Stimulated activated CD8-positive, alpha-beta memory T cell treated with anti-CD3 and anti-CD28 coated beads, Interleukin-4, amount 100 ng/mL, for 1 hour (primary cell): ENCODE measurements at places on chromosomes 11 and 22.

- no peak for DNase-seq
These were observed 110.8 kb downstream of the TEAD1 start for GRCh38 chr11:12784987-12785386.

DNA sequence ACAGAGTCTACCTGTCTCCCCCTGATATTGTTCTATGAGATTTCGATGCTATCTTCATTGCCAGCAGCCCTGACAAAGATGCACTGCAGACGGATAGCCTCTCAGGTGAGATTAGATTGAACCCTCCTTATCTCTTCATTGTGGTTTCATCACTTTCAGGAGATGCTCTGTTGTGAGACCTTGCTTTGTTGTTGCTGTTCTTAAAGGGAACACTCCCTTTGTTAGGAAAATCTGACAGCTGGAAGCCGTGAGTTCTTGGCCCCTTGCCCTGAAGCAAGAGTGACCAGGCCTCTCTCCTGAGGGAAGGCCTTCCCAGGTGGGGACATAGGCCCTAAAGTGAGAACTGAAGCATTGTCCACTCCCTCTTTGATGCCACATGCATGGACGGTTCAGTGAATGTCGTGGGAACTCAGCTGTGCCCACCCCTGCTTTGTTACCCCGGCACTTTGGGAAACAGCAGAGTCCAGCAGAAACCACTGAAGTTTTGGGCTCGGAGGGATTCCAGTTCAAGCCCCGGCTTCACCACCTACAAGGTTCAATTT is 976.1 kb downstream of the TBC1D22A start:
- DNase-seq: no peak

GRCh38 chr11:33542921-33543320 is 157.7 kb downstream of the C11orf91 start:
- DNase-seq: no peak

DNA sequence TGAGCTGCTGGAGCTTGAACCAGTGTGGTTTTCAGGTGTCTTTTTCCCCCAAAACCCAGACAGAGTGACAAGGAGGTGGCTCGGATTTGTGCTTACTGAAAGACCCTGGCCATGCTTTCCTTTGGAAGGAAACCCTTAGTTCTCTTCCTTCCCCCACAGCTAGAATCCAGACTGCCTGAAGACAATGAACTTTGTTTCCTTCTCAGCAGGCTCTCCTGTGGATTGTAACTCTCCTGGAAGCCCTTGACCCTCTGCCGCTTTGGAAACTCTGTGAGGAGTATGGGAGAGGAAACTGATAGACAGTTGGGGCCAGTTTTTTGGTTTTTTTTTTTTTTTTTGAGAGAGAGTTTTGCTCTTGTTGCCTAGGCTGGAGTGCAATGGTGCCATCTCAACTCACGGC is 62.1 kb upstream of the SESN3 start:
- no peak for DNase-seq

GRCh38 chr11:64298966-64299846 is 952 bp upstream of the CATSPERZ start:
- DNase-seq: no peak

DNA sequence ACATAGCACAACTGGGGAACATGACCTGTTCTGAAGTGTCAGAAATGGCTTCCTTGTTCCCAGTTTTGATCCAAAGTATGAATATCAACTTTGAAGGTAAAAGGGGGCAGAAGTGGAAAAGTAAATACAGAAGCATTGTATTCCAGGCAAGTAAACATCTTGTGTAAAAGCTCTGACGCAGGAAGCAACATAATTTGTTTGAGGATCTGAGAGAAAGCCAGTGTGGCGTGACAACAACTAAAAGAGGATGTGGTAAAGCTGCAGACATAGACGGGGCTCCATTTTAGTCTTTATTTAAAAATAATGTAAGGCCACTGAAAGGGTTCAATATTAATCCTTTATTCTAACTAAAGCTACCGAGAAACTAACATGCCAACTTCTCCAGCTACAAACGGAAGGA is 310.2 kb downstream of the DLG2 start:
- DNase-seq: no peak

GRCh38 chr11:113189909-113190667 is 124.3 kb upstream of the TTC12 start:
- no peak for DNase-seq

DNA sequence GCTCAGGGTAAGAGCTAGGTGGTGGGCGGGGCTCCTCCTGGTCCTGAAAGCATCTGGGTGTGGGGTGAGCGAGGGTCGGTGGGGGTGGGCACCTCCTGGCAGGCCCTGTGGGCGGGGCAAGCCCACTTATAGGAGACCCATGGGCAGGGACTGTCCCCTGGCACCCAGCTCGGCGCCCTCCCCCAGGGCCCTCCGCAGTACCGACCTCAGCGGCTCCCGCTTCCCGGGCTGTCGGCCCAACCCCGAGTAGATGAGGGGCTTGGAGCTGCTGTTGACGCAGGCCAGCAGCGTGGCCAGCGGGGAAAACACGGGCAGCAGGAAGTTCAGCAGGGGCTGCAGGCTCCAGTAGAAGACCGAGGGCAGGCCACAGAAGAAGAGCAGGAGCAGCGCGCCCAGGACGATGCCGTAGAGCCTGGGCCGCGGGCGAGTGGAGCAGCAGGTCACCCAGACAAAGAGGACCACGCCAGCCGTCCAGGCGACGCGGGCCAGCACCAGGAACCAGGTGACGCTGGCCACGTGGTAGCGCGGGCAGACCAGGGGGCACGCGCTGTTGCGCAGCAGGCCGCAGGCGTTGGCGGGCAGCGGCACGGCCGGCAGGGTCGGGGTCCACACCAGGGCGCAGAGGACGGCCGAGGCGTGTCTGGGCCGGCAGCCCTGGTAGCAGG is 663 bp downstream of the MRGPRG start:
- no peak for DNase-seq

GRCh38 chr11:131675121-131675888 is 304.9 kb downstream of the NTM start:
- DNase-seq: no peak

GRCh38 chr11:17960091-17960490 is 52.8 kb downstream of the SERGEF start:
- DNase-seq: no peak

DNA sequence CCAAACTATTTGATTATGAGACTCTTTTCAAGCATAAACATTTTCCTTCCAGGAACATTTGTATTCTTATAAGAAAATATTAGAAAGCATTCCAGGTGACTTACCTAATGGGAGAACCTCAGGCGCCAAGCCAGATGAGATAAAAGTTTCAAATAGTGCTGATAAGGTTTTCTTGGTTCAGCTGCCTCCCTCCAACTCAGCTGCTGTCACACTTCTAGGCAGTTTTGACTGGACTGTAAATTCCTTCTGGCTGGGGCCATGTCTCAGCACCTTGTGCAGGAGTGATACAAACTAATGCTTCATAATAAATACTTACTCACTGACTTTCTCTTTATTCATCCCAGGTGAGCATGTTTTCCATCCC is 131.1 kb downstream of the MED15 start:
- no peak for DNase-seq

DNA sequence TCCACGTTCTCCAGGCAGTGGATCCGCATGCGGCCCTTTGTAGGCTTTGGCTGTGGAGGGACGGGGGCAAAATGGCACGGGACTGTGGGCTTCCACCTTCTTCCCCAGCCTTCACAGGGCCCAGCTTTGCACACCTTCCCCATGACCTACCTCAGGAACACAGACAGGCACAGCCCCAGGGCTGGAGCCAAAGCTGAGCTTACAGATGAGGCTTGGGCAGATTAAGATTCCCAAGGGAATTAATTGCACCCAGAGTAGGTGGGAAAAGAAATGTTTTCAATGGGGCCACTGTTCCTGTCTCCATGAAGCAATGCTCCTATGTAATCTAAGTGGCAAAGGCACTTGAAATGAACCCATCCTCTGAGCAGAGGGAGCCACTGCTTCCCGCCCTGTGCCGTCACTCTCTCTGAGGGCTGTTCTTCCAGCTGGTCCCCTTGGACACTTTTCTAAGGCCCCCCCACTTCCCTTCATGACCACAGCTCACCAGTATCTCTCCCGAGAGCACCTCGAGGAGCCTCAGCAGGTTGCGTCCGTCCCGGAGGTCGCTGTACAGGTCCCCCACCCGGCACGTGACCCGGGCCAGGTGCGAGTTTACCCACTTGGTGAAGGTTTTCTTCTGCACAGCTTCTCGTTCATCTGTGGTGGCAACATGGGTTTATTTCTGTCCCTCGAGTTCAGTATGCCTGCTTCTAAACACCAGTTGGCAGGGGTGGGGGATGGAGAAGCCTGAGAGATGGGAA is 13.5 kb downstream of the SPTBN2 start:
- no peak for DNase-seq
